ENCODE measurements at places on chromosomes 4 and X.
A peak's percentile ranks its signal among the peaks of the same experiment; 100 is the strongest.

DNA sequence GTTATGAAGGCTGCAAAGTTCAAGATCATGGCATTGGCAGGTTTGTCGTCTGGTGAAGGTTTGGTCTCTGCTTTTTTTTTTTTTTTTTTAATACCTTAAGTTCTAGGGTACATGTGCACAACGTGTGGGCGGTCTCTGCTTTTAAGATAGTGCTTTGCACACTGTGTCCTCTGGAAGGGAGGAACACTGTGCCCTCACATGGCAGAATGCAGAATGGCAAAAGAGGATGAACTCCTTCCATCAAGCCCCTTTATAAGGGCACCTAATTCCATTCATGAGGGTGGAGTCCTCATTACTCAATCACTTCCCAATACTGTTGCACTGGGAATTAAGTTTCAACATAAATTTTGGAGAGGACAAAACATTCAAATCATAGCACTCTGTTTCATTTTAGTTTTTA lies 101.4 kb downstream of the GLRA2 start:
- peak; percentile 3 for DNase-seq

DNA sequence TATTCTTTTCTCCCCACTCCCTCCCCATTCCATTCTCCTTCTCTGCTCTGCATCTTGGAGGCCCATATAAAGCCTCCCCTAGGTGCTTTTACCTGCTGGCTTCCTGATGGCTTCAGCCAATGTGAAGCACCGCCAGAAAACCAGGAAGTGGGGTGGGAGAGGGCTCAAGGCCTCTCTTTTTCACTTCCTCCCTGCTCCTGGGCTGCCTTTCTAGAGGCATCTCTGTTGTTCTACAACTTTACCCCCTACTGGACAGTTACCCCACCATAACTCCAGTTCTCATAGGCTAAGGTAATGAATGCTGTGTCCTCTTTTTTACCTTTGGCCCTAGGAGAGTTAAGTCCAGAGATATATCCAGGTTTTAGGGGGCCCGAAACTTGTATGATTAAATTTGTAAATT lies 62.4 kb upstream of the PPARGC1A start:
- no peak for DNase-seq

DNA sequence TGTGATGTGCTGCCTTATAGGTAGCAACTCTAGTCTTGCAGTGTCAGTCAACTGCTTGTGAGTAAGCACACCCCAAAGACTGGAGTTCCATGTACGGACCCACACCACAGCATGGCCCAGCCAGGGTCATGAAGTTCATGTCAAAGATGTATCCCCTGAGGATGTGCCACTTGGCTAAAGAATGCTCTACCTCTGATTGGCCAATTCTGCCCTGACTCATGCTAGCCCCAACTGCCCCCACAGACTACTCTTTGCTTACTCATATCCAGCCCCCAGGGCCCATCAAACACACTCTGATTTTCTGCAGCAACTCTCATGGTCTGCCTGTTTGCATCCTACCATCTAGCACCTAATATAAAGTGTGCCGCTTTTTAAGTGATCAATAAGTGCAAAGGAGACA lies 62.5 kb downstream of the CHRDL1 start:
- no peak for DNase-seq

DNA sequence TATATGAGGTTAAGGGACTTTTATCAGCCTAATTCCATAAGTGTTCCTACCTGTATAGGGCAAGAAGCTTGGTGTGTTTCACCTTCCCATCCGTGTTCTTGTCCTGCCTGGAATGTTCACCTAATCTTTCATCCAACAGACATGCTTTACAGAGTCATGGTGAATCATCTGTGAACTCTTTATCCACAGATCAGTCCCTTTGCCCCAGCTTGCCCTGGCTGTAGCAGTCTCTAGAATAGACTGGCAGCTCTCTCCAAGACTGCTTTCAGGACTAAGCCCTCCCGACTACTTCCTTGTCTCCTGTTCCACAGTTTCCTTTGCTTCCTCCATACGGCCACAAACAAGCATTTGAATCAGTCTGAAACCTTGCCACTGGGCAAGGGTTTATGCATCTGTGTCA lies 177.9 kb upstream of the IL15 start:
- no peak for DNase-seq

DNA sequence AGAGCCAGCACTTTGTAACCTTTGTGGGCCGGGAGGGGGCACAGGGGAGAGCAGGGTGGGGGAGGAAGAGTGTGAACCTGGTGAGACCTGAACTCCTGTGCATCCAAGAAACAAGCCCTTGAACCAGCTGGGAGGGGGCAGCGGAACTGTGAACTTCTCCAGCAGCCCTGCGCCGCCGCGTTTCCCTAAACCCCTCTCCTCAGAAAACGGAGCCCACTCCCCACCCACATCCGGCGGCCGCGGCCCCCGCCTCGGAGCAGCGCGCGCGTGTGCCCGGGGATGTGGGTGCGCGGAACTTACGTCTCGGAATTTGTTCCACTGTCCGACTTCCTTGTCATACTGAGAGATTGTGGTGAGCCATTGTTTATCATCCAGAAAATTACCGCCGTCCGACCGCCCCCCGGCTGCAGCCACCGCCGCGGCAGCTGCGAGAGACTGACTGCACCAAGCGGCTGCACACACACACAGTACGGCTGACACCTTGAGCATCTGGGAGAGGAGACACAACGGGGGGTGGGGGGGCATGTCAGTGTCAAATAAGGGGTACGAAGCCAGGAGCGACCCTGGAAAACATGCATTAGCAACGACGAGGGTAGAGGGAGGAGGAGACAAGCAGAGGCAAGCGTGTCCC lies 494 bp downstream of the SPOCK3 start:
- peak; percentile 29 for DNase-seq

GRCh38 chr4:136540747-136541146 lies 991.5 kb downstream of the PCDH18 start:
- no peak for DNase-seq

DNA sequence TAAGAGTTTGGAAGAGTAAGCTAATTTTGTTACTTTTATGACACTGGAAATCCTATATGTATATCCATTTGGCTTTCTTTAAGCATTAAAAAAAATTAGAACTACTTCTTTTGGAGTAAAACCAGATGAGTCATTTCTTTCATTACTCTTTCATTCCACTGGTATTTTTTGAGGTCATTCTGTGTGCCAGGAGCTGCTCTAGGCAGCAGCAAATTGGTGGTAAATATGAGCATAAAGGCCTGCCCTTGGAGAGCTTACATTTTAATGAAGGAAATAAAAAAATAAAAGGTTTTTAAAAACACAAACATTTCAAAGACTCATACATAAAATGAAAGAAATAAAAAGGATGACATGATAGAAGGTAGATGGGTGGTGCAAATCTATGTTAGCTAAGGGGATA lies 37.4 kb downstream of the MID1 start:
- DNase-seq = no peak

GRCh38 chr4:47721892-47722575 lies 115.8 kb downstream of the CORIN start:
- DNase-seq = no peak

DNA sequence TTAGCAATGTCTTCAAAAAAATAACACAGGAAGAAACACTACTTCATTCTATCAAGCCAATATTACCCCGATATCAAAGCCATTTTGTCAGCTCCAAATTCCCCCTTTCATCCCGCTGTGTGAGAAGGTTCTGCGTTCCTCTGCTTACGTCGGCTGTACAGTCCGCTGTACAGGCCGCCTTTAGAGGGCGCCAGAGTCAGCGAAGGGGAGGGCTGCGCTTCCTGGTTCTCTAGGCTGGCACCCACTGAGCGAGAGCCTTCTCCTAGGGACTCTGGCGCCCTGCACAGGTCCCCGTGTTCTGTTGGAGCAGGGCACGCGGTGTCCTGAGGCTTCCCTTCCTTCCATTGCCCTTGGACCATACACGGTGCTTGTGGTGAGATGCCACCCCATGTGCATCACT lies 25.3 kb upstream of the CT45A1 start:
- no peak for DNase-seq

DNA sequence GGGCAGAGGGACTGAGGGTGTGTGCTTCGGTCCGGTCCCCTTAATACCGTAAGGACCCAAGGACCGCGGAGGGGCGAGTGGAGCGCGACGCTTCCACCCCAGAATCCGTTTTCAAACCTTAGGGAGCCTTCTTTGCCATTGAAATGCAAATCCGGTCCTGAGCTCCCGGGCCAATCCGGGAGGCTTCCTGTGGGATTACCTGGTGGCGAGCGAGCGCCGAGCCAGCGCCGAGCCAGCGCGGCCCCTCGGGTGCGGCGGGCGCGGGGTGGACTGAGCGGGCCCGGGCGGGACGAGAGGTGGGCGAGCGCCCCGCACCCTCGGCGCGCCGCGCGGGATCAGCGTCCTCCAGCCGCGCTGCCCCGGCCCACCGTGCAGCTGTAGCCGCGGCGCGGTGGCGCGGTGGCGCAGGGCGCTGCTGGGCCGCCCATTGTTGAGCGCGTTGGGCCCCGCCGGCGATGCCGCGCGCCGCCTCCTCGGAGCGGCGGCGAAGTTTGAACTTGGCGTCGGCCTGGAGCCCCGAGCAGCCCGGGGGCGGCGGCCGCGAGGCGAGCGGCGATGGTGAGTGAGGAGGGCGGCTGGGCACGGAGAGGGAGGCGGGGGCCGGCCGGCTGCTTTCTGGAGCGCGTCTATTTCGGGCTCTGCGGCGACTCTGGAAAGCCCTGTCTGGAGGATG lies 208.7 kb downstream of the SOWAHB start:
- DNase-seq = no peak

DNA sequence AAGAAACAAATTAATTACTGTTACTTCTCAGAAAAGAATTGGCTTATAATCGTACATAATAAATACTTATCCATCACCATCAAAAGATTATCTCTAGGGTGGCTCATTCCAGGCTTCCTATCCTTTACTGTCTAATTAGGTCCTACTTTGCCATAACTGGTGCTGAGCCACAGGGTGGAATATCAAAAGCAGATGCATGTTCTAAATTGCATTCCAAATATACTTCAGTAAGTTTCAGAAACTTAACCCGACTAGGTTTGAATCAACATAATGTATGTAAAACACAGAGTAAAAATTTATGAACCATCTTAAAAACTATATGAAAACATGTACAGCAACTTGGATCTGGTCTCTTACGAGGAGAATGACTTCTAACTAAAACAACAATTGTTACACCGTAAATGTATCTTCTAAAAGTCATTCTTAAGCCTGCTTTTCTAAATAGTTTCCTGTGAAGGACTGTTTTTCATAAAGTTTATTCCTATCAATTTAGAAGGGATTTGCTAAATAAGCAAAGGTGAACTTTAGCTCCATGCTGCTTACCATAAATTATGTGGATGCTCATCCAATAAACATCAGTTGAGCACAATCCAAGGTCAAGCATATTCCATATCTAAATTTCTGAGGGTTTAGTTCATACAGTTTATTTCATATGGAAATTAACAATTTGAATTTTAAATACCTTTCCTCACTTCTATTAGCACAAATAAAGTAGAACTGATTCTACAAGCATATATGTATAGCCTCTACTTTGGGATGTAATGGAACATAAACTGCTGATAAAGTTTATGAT lies 13.4 kb downstream of the ZAR1 start:
- no peak for DNase-seq

GRCh38 chrX:136271300-136271699 lies 20.1 kb upstream of the MAP7D3 start:
- peak; percentile 93 for DNase-seq

DNA sequence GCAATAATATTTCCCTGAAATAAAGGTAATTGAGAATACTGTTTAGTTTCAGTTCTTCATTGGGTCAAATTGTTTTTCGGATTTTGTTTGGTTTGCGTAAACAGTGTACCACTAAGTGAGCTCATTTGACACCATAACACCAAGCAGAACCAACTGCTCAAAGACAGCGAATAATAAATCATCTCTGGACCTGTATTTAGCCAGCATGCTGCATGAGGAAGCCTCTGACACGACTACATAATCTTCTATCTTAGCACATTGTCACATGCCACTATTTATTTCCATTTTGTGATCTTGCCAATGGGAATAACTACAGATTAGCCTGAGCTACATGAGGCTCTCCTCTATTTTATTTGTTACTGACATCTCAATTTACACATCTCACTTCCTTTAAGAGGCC lies 12.1 kb upstream of the PRKG2 start:
- no peak for DNase-seq

GRCh38 chr4:169963998-169964397 lies 62.2 kb downstream of the MFAP3L start:
- no peak for DNase-seq

GRCh38 chrX:102517326-102517725 lies 787 bp upstream of the TMSB15A start:
- DNase-seq = peak; percentile 81

GRCh38 chr4:124423160-124423559 lies 289.4 kb downstream of the ANKRD50 start:
- DNase-seq = no peak

GRCh38 chr4:20625426-20625825 lies 74.8 kb upstream of the PACRGL start:
- peak; percentile 40 for DNase-seq

GRCh38 chr4:172344308-172344938 lies 531.2 kb downstream of the GALNTL6 start:
- no peak for DNase-seq

DNA sequence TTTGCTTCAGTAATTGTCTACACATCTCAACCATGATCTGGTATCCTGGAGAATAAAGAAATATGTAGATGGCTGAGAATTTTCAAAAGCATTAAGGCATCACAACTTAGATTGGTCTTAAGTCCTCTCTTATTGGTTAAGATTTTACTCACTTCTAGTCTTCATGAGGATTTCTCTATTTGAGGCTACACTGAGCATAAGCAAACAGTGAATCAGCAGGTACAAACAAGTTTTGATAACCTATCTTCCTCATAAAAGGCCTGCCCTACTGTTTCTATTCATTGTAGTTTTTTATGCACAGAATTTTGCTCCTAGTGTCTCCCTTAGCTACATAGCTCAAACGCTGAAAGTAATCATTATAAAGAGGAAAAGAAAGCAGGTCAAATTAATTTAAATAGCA lies 460.7 kb upstream of the RPS6KA3 start:
- DNase-seq = no peak

DNA sequence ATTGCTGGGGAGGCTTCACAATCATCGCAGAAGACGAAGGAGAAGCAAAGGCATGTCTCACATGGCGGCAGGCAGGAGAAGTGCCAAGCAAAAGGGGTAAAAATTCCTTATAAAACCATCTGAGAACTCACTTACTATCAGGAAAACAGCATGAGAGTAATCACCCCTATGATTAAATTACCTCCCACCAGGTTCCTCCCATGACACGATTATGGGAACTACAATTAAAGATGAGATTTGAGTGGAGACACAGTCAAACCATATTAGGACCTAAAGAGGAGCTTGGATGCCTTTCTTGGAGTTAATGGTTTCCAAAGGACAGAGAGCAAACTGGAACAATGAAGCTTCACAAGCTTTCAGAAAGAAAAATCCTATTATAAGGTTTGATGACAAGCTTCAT lies 168.4 kb upstream of the SMARCAD1 start:
- DNase-seq = no peak

GRCh38 chr4:155722336-155722735 lies 36.5 kb upstream of the GUCY1B1 start:
- DNase-seq = no peak

- DNase-seq = no peak
These were observed 52.5 kb downstream of the VGLL1 start for GRCh38 chrX:136584545-136584944.

GRCh38 chrX:153458476-153458875 lies 11.9 kb downstream of the HAUS7 start:
- DNase-seq = no peak
